Trophoblast cell (in vitro differentiated cells and primary cell): ENCODE measurements at places on chromosomes 11 and 22.

DNA sequence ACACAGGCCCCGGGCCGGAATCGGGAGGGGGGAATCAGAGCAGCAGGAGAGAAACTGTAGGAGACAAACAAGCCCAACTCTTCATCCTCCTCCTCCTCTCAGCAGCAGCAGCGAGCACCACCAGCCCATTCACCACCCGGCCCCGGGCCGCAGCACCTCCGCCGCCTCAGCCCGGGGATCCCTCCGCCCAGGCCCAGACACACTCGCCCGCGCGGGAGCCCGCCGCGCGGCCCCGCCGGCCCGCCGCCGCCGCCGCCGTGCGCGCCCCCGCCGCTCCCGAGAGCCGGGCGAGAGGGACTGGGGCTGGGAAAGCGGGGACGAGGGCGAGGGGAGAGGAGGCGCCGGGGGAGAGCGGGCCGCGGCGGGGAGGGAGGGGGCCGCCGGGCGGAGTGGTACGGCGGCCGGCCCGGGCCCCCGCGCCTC lies at the start of gene PHF21A:
Gene PHF21A, minus strand, starts transcription at position 154 of the 423 bp plus-strand sequence. CDS start 37,235 bp downstream, outside the sequence.
- peak within 1 kb of the TSS; percentile 88 for H3K27ac ChIP-seq
- peak within 1 kb of the TSS; percentile 75 for H3K4me3 ChIP-seq
- H3K27me3 ChIP-seq, result no peaks in the 10 kb centered on the region

GRCh38 chr22:38114484-38115398 lies 4.3 kb upstream of the BAIAP2L2 start:
- H3K36me3 ChIP-seq, result no peaks in the 10 kb centered on the region
- H3K4me3 ChIP-seq, result no peak overlapping the region
- H3K4me1 ChIP-seq, result peaks cover 2% of the 10 kb centered on the region
- DNase-seq, result peak; percentile 84
- H3K27ac ChIP-seq, result no peak overlapping the region

DNA sequence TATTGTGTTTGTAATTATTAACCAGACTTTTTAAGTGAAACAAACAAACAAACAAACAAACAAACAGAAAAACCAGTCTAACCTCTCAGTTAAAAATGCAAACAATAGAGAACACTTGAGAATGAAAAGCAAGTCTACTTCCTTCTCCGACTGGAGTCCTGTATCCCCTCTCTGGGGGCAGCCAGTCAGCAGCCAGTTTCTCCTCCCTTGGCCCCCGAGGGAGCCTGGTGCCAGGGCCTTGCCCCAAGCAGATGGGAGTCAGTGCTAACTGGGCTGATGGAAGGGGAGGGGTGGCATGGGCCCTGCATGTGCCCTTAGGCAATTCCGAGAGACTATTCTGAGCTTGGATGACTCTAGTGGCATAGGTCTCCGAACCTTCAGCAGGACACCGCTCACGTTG lies 137.2 kb downstream of the GRIK4 start:
- no peaks in the 10 kb centered on the region for H3K36me3 ChIP-seq
- no peaks in the 10 kb centered on the region for H3K4me1 ChIP-seq
- H3K27me3 ChIP-seq, result peaks cover 6% of the 10 kb centered on the region
- no peak overlapping the region for H3K27ac ChIP-seq
- peak; percentile 30 for DNase-seq

GRCh38 chr11:119709638-119710346 lies 19.2 kb downstream of the NECTIN1 start:
- H3K4me1 ChIP-seq, result peaks cover 2% of the 10 kb centered on the region
- H3K36me3 ChIP-seq, result no peaks in the 10 kb centered on the region
- H3K27me3 ChIP-seq, result no peaks in the 10 kb centered on the region
- H3K4me3 ChIP-seq, result no peak overlapping the region
- no peak for DNase-seq

DNA sequence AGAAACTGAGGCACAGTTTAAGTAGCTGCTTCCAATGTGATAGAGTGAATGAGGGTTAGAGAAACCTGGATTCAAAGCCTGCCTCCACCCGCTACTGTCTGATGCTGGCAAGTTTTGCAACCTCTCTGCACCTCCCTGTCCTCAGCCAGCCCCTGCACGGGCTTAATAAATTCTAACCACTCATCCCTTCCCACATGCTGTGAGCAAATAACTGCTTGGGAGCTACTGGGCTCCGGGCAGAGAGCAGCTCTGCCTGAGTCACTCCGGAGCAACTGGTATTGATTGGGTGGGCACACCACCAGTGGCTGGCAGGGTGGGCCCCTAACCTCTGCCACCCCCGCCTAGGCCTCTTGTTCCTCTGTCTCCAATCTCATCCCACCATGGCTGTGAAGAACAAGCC lies 104.3 kb upstream of the SYT13 start:
- no peak overlapping the region for H3K27ac ChIP-seq
- no peak for DNase-seq
- no peaks in the 10 kb centered on the region for H3K27me3 ChIP-seq
- no peak overlapping the region for H3K4me3 ChIP-seq

DNA sequence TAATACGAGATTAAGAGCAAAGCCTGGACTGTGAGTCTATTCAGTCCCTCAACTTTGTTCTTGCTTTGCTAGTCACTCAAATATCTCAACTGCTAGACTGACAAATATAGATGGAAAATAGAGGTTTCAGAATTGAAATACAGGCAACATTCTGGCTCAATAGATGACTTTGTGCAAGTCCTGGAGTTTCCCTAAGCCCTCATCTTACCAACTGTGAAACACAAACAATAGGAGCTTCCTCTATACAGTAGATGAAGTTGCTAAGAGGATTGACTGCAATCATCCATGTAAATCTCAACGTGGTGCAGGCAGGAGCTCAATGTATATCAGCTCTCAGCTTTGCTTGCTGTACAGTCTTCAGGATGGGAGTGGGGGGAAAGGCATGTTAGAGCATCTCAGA lies 6.2 kb upstream of the MPEG1 start:
- no peak for DNase-seq
- no peak overlapping the region for H3K4me3 ChIP-seq
- H3K4me1 ChIP-seq, result no peaks in the 10 kb centered on the region
- H3K27me3 ChIP-seq, result no peaks in the 10 kb centered on the region
- H3K27ac ChIP-seq, result no peak overlapping the region

DNA sequence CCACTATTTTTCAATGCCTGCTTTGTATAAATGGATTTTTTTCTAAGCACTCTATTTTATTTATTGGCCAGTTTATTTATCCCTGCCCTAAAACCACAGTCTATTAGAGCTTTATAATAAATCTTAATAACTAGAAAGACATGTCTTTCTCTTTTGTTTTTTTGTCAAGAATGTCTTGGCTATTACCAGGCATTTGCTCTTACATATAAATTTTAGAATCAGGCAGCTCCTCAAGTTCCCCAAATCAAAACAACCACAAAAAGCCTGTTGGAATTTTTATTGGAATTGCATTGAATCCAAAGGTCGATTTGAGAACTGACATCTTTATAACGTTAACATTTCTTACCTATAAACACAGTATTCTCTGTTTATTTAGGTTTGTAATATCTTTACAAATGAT lies 85.8 kb upstream of the SC5D start:
- no peak overlapping the region for H3K4me3 ChIP-seq
- no peaks in the 10 kb centered on the region for H3K4me1 ChIP-seq
- no peak overlapping the region for H3K27ac ChIP-seq
- H3K36me3 ChIP-seq, result no peaks in the 10 kb centered on the region
- H3K27me3 ChIP-seq, result no peaks in the 10 kb centered on the region

GRCh38 chr11:62694455-62695167 lies 5.3 kb upstream of the LRRN4CL start:
- peaks cover 44% of the 10 kb centered on the region for H3K36me3 ChIP-seq
- H3K27ac ChIP-seq, result no peak overlapping the region
- peak; percentile 71 for DNase-seq

GRCh38 chr11:116219171-116219635 lies 553.6 kb downstream of the BUD13 start:
- H3K4me1 ChIP-seq, result no peaks in the 10 kb centered on the region
- no peak for DNase-seq
- H3K27ac ChIP-seq, result no peak overlapping the region
- H3K36me3 ChIP-seq, result no peaks in the 10 kb centered on the region

DNA sequence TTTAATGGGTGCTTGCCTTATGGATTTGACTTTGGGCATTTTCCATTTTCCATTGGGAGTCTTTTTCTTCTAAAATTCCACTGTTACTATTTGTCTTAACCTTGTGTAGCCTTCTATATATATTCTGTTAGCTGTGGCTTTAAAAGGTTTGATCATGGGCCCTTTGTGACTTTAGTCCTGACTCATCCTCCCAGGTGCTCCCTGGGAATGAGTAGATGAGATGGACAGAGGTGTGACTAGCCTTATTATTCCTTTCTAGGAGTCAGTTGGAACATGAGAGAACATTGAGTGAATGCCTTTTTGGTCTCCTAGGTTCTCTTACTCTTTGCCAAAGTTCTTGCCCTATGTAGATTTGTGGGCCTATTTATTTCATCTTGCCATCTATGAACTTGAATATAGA lies 39.0 kb downstream of the DDX10 start:
- no peaks in the 10 kb centered on the region for H3K27me3 ChIP-seq
- H3K27ac ChIP-seq, result no peak overlapping the region
- H3K4me1 ChIP-seq, result no peaks in the 10 kb centered on the region
